Stimulated activated CD8-positive, alpha-beta memory T cell treated with anti-CD3 and anti-CD28 coated beads, Interleukin-4, amount 100 ng/mL, for 4 hours (primary cell): ENCODE measurements at places on chromosomes 2 and 18.

DNA sequence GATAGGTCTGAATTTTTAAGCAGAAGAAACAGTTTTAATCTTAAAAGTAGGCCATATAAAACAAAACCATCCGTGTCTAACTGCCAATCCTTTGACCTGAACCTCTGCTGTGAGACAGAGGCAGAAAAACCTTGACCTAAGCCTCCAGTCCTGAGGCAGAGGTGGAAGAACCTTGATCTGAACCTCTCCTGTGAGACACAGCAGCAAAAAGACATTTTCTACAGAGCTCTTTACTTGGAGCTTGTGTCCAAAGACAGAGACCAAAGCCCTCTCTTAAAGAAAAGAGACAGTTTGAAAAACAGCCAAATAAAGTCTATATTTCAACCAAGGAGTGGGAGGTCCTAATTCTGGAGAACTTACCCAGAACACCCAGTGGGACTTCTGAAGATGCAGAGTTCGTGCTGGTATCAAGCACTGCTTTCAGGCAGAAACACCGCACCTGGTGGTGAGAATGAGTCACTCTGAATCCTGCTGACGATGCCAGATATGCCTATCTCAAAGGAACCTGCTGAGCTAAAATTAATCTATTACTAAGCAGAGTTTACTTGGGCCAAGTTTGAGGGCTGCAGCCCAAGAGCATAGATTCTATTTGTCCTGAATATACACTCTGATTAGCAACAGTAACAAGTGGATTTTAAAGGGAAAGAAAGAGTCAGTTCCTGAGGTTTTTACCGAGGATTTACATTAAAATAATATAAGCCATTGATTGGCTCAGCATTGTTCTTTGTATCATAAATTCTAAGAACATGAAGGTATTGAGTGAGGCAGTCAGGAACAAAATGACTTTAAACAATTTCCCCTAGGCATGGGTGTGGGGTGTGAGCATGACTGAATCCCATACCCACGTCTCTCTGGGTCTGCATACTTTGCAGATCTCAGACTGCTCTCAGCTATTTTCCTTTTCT is 806.4 kb downstream of the TRIB2 start:
- no peak for DNase-seq

DNA sequence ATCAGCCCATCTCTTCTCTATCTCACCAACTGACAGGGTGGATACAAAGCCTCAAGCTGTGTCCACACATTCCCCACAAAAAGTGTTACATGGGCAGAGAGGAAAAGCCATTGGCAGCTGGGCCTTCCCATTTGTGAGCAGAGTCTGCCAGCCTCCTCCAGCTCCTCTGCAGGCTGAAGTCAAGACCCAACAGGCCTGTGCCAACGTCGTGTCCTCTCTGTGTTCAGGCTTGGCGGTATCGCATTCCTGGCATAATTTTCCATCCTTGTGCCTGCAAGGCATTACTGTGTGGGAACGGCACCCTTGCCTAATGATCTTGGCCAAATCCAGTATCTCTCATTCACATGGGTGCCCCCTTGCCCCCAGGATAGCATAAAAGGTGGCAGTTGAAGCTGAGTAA is 41.5 kb upstream of the APCDD1 start:
- no peak for DNase-seq

DNA sequence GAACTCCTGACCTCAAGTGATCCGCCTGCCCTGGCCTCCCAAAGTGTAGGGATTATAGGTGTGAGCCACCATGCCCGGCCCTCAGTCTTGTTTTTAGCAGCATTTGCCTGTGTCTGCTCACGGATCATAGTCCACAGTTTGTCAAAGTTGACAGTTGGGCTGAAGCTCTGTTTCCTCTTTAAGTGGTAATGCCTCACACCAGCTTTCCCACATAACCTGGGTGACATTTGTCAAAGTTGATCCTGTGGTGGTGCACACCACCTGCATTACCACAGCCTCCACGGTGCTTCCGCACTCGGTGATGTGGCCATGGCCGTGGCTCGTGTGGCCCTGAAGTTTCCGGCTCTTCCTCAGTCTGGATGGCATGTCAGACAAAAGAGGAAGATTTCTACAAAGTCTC is 27.1 kb downstream of the RAB31 start:
- no peak for DNase-seq

GRCh38 chr2:107259408-107260195 is 373.6 kb upstream of the ST6GAL2 start:
- DNase-seq: no peak

GRCh38 chr2:227608561-227609338 is 5.9 kb downstream of the SCYGR3 start:
- DNase-seq: no peak

GRCh38 chr2:156385242-156385641 is 50.9 kb upstream of the GPD2 start:
- DNase-seq: no peak

GRCh38 chr2:235439959-235440662 is 53.7 kb upstream of the AGAP1 start:
- no peak for DNase-seq

DNA sequence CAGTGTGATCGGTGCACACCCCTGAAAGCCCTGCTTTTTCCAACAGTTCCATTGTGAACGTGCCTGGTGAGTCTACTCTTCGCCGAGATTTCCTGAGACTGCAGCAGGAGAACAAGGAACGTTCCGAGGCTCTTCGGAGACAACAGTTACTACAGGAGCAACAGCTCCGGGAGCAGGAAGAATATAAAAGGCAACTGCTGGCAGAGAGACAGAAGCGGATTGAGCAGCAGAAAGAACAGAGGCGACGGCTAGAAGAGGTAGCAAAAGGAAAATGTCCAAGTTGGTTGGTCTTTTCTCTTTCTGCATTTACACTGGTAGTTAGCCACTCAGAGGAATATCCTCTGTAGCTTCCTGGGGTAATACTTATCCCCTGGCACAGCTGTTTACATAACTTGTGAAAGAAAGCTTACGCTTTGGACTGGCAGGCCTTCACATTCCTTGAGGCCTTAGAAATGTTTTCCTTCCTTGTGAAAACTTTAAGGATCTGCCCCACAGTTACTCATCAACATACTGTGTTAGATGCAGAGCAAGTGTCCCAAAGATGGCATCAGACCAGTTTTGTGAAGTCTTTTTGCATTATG is 146.6 kb downstream of the MAP4K4 start:
- no peak for DNase-seq

DNA sequence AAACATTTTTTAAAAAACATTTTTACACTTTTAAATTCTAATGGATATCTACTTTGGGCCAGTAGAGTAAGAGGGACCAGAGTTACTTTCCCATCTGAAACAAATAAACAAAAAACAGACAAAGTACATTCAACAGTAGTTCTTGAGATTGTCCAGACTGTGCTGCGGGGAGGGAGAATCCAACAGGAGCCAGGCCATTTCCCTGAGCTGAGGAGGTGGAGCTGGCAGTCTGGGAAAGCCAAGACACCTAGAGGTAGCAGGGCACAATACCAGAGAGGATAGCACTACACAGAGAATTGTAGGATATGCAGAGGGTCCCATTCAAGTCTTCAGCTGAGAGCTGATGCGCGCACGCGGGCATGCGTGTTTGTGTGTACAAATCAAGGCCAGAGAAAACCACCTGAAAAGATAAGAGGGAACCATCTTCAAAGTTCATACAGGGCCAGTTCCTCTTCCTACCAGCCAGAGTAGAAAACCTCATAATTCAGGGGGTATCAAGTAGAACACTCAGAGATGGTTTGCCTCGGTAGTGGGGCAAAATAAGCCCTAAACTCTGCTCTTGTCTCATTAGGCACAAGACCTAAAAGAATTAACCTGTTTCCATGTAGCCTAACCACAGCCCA is 44.0 kb downstream of the PTRHD1 start:
- DNase-seq: no peak

DNA sequence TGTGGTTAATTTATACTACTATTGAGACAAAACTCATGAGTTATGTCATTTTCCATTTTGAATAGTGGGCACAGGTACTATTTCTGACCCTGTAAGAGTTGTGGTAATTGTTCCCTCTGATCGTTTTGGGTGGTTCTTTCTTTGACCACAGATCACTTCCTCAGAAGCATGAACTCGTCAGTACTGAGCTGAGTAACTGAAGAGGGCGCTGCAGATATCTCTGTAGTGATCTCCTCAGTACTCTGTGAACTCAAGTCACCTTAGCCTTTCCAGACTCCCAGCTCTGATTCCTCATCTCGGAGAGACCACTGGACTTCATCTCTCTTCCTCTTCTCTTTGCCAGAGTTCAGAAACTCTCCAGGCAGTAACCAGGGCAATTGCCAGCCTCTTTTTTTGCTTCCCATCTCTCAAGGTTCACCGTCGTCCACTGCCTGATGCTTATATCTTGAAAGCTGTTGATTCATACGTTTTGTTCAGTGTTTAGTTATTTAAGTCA is 9.4 kb upstream of the IL1RL1 start:
- peak; percentile 8 for DNase-seq

DNA sequence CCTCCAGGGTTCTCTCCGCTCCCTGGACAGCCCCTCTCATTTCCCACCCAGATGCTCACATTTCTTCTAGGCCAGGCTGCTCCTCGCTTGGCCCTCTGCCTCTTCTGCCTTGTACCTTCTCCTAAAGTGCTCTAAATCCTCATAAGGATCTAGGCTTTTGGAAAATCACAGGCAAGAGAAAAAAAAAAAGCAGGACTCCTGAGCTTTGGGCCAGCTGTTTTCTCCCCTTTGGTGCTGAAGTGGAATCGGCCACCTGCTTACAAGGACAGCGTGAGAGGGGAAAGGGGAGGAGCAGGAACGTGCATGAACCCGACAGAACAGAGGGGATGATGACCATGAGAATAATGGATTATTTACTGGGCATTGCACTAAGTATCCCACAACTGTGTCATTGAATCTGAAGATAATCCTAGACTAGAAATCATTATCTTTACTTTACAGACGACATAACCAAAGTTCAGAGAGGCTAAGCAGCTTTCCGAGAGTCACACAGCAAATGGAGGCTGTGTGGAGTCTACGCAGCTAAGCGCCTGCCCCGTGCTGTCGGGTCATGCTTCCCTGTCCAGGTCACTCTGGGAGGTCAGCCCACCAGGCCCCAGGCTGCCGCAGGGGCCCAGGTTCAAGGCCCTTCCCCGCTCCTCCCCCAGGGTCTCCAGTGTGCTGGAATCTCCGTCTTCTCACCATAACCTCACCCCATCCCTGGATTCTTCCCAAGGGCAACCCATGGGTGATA is 141.9 kb downstream of the PXDN start:
- DNase-seq: no peak

DNA sequence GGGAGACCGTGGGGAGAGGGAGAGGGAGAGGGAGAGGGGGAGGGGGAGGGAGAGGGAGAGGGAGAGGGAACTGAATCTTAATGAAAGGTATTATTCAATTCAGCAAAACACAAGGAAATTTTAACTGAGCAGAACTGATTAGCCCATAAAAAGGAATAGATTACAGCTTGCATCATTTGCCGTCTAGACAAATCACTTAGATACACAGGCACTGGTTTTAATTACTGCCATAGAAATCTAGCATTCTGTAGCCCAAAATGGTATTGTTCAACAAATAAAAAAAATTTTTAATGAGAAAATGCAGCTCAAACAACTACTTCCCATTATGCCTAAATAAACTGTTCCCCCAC is 7.9 kb upstream of the KCNF1 start:
- DNase-seq: no peak

GRCh38 chr2:216418981-216419380 is 6.7 kb downstream of the SMARCAL1 start:
- DNase-seq: no peak

DNA sequence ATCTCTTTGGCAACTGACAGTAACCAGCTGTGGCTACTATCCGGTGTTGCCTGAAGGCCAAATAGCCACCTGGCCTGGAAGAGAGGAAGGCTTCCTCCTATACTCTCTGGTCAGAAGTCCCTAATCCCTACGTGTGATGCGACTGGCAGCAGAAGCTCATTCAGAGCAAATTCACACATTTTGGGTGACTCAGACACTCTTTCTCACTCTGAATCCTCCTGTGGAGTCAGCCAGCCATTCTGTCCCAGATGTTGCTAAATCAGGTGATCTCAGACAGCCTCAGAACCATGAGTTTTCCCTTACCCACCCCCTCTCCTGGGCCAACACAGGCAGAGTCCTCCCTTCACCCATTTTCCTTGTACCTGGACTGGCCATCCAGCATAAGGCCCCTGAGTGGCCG is 34.7 kb downstream of the CFAP53 start:
- DNase-seq: no peak

DNA sequence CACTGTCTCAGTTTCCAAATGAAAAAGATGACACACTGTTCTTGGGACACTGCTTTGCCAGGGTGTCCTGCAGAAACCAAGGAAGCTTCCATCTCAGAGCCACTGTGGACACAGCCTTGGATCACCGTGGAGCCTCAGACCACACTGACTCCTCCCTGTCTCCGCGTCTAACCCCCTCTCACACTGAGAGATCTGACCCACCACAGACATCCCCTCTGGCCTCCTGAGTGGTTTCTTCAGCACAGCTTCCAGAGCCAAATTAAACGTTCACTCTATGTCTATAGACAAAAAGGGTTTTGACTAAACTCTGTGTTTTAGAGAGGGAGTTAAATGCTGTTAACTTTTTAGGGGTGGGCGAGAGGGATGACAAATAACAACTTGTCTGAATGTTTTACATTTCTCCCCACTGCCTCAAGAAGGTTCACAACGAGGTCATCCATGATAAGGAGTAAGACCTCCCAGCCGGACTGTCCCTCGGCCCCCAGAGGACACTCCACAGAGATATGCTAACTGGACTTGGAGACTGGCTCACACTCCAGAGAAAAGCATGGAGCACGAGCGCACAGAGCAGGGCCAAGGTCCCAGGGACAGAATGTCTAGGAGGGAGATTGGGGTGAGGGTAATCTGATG is 113.4 kb upstream of the PKDCC start:
- no peak for DNase-seq

DNA sequence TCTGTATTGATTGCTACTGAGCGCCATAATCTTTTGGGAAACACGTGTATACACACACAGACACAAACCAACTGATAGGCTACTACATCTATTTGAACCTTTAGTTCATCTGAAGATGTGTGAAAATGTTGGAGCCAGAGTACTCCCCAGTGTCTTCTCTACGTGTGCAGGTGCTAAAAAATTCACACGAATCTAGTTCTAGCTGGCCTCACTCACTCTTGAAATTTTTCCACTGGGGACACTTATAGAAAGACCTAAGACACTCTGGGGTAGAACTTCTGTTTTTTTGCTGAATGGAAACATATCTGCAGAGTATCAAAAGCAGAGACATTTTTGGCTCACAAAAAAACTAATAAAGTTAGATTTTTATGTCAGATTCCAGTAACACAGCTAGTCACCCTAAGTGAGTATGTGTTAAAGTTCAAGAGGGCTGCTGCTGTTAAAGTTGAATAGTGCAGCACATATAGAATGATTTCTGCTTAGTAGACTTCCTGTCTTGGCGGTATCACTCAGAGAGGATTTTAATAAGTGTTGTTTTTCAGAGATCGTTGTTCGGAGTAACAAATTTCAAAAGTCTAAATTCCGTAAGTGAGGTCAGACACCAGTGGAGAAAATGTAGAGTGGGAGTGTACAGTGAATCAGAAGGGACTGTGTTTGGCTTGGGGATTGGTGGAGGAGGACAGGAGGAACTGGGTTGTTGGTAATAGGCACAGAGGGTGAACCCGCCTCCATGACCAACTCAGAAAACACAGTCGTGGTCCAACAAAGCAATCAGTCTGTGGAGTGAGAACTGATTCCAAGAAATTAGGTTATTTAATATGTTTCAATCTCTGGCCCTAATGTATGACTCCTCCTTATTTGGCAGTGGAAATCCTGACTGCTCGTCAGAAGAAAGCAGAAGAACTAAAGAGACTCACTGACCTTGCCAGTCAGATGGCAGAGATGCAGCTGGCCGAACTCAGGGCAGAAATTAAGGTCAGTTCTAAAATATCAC is 43.1 kb downstream of the KCTD18 start:
- no peak for DNase-seq
